ENCODE measurements at places on chromosomes 4 and X. TPM values are rescaled to one million over a fixed set of nuclear protein-coding genes. Genes with fewer than 3 reads are reported as not detected.
A peak's percentile ranks its signal among the peaks of the same experiment; 100 is the strongest.

Gene DCHS2
- 0.31 TPM for polyA plus RNA-seq

Gene STK26
- polyA plus RNA-seq, result 12.8 TPM

Gene FGF13
- polyA plus RNA-seq, result 9.7 TPM

Gene ADGRG4
- polyA plus RNA-seq, result not detected

Gene TMPRSS11B
- polyA plus RNA-seq, result 80.3 TPM

Gene LIMCH1
- polyA plus RNA-seq, result 7.5 TPM

DNA sequence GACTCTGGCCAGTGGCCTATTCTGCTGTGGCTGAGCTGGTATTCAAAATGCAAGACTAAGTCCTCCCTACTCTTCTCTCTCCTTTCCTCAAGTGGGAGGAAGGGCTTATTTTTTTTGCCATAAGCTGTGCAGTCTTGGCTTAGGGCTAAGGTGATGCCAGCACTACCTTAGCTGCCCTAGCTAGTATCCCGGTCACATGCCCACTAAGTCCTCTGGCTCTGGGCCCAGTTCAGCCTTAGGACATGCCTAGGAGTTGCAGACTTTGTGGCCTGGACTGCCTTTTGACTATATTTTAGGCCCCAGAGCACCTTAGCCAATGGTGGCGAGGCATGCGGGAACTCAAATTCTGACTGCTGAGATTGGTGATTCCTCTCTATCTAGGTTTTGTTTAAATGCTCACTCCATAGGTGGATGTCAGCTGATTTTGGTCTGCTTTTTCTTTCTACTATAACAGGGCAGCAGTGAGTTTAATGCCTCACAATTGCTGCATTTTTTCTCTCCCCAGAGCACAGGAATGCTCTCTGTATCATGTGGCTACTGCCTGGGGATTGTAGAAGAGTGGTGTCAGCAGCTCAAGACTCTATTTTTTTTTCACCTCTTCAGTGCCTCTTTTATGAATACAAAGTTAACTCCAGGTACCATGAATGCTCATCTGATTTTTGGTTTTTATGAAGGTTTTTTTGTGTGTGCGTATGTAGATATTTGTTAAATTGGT is 472.9 kb upstream of the GRID2 start:
- no peak overlapping the region for H3K4me3 ChIP-seq
- no peaks in the 10 kb centered on the region for H3K4me1 ChIP-seq
- no peak for DNase-seq
- H3K36me3 ChIP-seq, result no peaks in the 10 kb centered on the region

- peak overlapping the region; percentile 81 for H3K27ac ChIP-seq
- no peaks in the 10 kb centered on the region for H3K27me3 ChIP-seq
- no peaks in the 10 kb centered on the region for H3K4me1 ChIP-seq
- H3K36me3 ChIP-seq, result no peaks in the 10 kb centered on the region
Measured at GRCh38 chrX:81202456-81202819, 536 bp downstream of the SH3BGRL start.

DNA sequence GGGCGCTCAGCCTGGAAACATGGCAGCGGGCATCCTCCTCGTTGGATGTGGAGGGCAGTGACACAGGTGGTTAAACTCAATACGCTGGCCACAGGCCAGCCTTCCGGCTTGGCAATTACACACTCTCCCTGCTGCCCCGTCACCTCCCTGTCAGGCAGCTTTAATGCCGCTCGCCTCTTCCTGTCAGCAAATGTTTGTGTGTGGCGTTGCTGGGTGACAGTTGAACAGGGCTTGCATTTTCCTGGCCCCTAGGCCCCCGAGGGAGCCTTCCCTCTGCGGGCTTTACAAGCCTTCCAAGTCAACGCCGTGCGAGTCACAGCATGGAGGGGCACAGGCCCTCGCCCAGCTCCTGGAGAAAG is 620.0 kb downstream of the BCOR start:
- no peaks in the 10 kb centered on the region for H3K27me3 ChIP-seq
- peak; percentile 26 for DNase-seq
- no peaks in the 10 kb centered on the region for H3K36me3 ChIP-seq

DNA sequence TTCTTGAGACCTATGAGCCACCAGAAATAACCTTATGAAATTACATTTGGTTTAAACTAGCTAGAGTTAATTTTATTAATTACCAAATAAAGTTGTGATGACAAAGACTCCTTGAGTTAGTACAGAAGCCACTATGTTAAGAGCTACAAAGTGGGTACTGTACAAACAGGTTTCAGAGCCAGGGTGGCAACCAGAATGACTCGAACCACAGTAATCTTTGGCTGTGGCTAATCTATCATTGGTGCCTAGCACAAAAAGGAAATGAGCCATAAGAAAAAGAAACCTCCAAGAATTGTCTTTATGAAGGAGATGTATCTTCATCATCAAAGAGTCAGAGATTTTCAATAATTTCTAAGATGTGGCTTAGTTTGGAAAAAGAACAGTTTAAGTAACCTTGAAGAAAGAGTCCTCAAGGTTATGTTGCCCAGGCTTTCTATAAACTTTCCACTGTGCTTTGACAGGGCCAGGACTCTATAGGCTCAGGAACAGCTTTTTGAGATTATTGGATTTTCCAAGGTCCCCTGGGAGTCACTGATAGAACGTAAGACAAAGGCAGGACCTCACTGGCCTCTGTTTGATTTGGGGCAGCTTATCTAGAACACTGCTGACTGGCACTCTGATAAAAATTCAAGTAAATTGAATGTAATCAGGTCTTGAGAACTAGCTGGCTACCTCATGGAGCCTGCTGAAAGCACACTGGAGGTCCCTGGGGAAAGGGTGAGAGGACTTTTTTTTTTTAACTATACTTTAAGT is 777.7 kb downstream of the STIM2 start:
- H3K4me3 ChIP-seq, result no peak overlapping the region
- H3K27ac ChIP-seq, result no peak overlapping the region
- no peaks in the 10 kb centered on the region for H3K36me3 ChIP-seq

GRCh38 chr4:75243570-75243969 is 270.6 kb downstream of the RCHY1 start:
- H3K27me3 ChIP-seq, result no peaks in the 10 kb centered on the region
- no peak overlapping the region for H3K27ac ChIP-seq
- DNase-seq, result no peak
- no peaks in the 10 kb centered on the region for H3K36me3 ChIP-seq

DNA sequence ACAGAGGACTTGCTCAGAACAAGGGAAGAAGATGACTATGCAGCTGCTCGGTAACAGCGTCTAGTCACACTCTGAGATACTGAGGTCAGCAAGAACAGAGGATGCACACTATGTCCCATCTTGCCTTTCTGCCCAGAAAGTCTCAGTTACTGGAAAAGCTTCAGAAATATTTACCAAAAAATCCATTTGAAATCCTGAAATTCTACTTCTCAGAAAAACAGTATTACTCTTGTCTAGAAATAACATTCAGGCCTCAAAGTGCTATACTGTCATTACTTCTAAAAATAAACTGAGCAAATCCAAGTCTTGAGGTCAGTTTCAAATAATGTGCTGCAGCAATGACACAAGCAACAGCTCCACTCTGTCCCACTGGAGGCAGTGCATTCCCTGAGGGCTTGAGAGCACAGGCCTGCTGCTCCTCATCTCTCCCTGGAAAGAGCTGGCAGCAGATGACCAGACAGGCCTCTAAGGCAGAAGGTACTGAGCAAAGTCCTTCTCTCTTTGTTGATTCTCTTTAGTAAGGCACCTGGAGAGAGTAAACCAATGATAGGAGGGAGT is 76.9 kb downstream of the CAMK2D start:
- H3K36me3 ChIP-seq, result no peaks in the 10 kb centered on the region
- no peak overlapping the region for H3K4me3 ChIP-seq
- peak; percentile 31 for DNase-seq

GRCh38 chr4:8329859-8330761 is 60.6 kb downstream of the HTRA3 start:
- peaks cover 11% of the 10 kb centered on the region for H3K4me1 ChIP-seq
- no peak overlapping the region for H3K27ac ChIP-seq
- no peaks in the 10 kb centered on the region for H3K36me3 ChIP-seq
- H3K4me3 ChIP-seq, result no peak overlapping the region

DNA sequence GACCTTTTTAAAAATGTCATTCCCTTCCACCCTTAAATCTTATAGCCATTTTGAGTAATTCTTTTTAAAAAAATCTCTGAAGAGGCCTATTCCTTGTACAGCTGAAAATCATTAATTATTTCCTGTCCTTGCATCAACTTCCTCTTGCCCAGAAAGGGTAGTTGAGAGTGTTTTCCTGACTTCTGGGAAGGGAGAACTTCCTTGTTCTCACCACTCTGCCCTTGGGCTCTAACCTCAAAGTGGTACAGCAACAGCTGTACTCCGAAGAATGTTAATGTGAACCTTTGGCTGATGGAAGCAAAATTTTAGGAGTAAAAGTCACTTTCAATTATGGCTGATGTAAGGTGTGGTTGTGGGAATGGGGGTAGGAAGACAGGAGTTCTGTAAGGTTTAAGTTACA is 15.1 kb upstream of the FABP2 start:
- H3K27ac ChIP-seq, result no peak overlapping the region
- no peaks in the 10 kb centered on the region for H3K36me3 ChIP-seq
- no peaks in the 10 kb centered on the region for H3K4me1 ChIP-seq

DNA sequence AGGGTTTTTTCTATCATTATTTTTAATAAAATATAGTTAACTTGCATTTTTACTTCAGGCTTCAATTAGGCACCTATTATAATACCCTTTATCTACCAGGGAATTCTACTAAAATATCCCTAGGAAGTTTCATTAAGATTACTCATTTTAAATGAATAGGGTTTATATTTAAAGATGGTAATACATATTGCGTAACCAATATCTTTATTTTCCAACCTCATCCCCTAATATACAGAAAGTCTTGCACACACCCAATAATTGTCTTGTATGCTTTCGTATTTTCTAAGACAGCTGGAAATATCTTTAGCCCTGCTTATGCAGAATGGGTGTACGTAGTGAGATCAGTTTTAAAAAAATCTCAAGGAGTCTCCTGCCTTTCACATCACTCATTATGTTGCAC is 1186.8 kb downstream of the TECRL start:
- no peaks in the 10 kb centered on the region for H3K4me1 ChIP-seq
- no peaks in the 10 kb centered on the region for H3K36me3 ChIP-seq
- no peak overlapping the region for H3K27ac ChIP-seq
- no peaks in the 10 kb centered on the region for H3K27me3 ChIP-seq
- no peak overlapping the region for H3K4me3 ChIP-seq
- no peak for DNase-seq

GRCh38 chr4:123536225-123536624 is 139.6 kb downstream of the SPRY1 start:
- H3K27ac ChIP-seq, result no peak overlapping the region
- no peaks in the 10 kb centered on the region for H3K36me3 ChIP-seq

DNA sequence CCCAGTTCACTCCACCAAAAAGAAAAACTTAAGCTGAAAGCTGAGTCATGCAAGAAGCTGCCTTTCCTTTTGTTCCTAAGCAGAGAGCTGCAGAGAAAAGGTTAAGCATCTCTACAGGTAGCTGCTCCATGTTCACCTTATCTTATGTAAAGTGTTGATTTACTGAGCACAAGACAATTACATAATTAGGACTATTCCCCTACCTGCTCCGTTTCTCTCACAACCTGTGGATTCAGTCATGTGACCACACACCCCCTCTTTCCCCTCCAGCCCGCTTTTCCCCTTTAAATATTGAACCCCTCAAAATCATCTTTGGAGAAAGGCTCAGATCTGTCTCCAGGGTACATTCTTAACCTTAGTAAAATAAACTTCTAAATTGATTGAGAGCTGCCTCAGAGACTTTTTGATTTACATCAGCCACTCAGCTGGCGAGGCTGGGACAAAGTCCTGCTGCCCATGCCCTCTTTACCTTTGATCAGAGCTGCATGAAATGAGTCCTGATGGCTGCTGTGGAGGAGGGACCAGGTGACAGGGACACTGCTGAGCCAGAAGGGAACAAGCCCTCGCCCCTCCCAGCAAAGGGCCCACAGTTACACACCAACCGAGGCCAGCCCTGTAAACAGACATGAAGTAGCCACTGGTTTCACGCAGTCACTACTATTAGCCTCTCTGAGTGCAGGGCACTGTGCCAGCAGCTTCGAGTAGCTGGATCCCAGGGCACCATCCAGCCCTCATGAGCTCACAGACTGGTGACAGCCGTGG is 53.9 kb upstream of the C4orf50 start:
- peak; percentile 80 for DNase-seq
- H3K4me3 ChIP-seq, result no peak overlapping the region
- peaks cover 4% of the 10 kb centered on the region for H3K4me1 ChIP-seq
- no peak overlapping the region for H3K27ac ChIP-seq

GRCh38 chrX:2662586-2662985 is 28.5 kb upstream of the CD99 start:
- H3K36me3 ChIP-seq, result no peaks in the 10 kb centered on the region
- H3K27ac ChIP-seq, result no peak overlapping the region
- H3K4me1 ChIP-seq, result no peaks in the 10 kb centered on the region
- no peak overlapping the region for H3K4me3 ChIP-seq

- H3K36me3 ChIP-seq, result no peaks in the 10 kb centered on the region
- no peaks in the 10 kb centered on the region for H3K27me3 ChIP-seq
- no peak for DNase-seq
- H3K27ac ChIP-seq, result no peak overlapping the region
Measured at GRCh38 chr4:138659037-138659811, 356.4 kb upstream of the NOCT start.

- H3K4me3 ChIP-seq, result peak overlapping the region; percentile 89
- H3K36me3 ChIP-seq, result peaks cover 18% of the 10 kb centered on the region
- no peaks in the 10 kb centered on the region for H3K27me3 ChIP-seq
- H3K4me1 ChIP-seq, result peaks cover 30% of the 10 kb centered on the region
- DNase-seq, result no peak
Measured at GRCh38 chr4:70687392-70687791, 940 bp upstream of the UTP3 start.

- DNase-seq, result no peak
- H3K27me3 ChIP-seq, result no peaks in the 10 kb centered on the region
- H3K36me3 ChIP-seq, result peaks cover 48% of the 10 kb centered on the region
Measured at GRCh38 chr4:38687571-38688011, 23.6 kb downstream of the KLF3 start.

DNA sequence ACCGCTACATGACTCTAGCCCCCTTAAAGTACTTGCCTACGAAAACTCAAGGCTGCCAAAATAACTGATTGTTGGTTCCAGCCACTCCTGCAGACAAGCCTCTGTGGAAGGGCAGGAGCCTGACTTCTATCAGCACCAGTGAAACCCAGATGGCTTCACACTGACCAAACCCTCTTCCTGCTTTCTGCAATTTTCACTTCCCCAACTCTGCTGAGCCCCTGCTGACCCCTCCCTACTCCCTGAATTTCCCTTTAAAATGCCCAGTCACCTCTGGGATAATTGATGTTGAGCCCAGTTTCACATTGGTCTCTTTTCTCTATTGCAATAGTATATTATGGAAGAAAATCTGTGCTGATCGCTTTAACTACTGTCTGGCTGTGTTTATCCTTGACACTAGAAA is 61.6 kb upstream of the STS start:
- H3K36me3 ChIP-seq, result no peaks in the 10 kb centered on the region
- H3K27ac ChIP-seq, result no peak overlapping the region
- no peaks in the 10 kb centered on the region for H3K27me3 ChIP-seq

GRCh38 chrX:69362856-69363255 is 141.3 kb upstream of the NALF2 start:
- no peak overlapping the region for H3K4me3 ChIP-seq
- no peaks in the 10 kb centered on the region for H3K36me3 ChIP-seq
- no peaks in the 10 kb centered on the region for H3K4me1 ChIP-seq
- peak; percentile 54 for DNase-seq
- H3K27ac ChIP-seq, result no peak overlapping the region
- no peaks in the 10 kb centered on the region for H3K27me3 ChIP-seq

Measured in stomach (tissue), 19 donors.